ENCODE measurements at places on chromosomes 5 and 9.

DNA sequence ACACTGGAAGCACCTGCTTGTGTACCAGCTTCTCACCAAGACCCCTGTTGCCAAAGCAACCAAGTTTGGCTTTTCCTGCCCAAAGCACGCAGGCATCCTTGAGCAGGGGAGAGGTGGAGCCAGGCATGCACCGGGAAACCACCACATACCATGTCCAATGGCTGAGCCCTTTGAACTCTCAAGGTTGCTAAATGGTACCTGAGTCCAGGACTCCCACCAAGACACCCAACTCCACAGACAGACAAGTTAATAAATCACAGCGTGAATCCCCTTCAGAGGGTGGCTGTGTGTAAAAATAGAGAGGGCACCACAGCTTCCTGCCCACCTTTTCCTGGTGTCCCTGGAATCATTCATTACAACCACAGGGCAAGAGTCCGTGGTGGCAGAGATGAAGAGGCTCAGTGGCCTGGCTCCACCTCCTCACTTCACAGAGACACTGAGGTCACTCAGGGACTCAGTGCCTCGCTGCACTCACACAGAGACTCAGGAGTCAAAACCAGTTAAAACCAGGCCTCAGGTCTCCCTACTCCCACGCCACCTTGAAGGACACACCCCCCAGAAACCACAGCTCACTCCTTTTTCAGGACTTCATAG, 143.7 kb downstream of the C5orf15 start:
- DNase-seq: no peak

- DNase-seq: no peak
These were observed 433.6 kb upstream of the ADAMTSL1 start for GRCh38 chr9:18040327-18040726.

DNA sequence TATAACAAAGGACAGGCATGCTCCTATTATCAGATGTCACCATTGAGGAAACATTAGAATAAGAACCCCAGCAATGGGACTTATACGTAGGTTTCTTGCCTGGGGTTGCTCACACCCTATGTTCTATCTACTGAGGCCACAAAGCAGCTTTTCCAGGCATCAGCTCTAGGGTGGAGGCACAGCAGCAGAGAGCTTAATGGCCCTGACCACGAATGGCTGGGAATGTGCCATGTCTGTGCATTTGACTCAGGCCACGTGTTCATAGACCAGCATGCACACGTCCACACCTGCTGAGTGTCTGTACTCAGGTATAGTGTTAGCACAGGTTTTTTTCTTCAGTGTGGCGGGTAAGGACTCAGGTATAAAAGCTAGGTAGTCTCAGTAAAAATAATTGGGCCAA, 129.4 kb downstream of the AOPEP start:
- no peak for DNase-seq

- no peak for DNase-seq
These were observed 80.2 kb upstream of the ZNF618 start for GRCh38 chr9:113795811-113796392.

DNA sequence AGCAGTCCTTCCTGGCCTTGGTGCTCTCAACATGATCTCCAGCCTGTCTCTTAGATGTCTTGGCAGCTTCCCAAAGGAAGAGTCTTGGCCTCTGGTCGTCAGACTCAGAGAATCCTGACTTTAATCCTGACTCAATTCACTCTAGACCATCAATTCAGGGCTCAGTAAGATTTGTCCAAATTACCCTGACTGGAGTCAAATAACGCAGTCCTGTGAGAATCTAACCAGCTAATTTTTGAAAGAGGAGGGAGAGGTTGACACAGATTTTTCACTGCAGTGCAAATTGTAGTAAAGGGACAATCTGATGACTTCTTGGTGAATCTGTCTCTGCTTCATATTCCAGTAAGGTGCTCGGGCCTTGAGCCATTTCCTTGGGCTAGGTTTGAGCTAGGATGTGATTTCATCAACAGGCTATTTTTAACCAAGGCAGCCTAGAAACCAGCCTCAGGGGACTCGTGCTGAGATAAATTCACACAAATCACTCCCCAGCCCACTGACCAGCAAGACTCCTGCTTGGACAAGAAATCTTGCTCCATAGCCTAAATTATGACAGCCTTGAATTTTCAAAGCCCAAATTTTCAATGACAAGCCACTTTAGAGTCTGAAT, 257.4 kb downstream of the ENC1 start:
- DNase-seq: no peak

DNA sequence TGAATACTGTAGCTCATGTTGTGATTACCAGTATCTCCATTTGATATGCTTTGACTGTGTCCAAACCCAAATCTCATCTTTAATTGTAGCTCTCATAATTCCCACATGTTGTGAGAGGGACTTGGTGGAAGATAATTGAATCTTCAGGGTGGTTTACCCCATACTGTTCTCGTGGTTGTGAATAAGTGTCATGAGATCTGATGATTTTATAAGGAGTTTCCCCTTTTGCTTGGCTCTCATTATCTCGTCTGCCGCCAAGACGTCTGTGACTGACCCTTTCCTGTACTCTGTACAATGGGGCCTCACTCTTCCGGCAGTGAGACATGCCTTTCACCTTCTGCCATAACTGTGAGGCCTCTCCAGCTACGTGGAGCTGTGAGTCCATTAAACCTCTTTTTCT, 59.3 kb downstream of the TRIO start:
- DNase-seq: no peak

- DNase-seq: no peak
These were observed 48.4 kb downstream of the DMRT2 start for GRCh38 chr9:1098551-1098950.

- DNase-seq: no peak
These were observed 27.6 kb downstream of the DIMT1 start for GRCh38 chr5:62376064-62376463.

DNA sequence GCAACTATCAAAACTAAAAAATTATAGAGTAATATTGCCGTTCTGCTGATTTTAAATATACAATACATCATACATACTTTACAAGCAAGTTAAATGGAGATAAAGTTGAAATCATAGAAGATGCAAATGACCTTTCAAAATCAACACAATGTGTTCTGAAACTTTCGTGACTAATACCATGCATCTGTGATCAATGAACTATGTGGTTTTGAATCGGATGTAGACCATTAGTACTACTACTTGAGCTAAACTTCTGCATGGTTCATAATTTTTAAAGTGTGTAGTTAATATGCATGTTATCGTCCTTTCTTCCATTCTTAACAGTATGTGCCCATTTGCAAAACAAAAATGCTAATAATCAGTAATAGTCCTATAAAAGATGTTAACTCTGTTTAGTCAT, 11.3 kb upstream of the PHF2 start:
- DNase-seq: no peak

GRCh38 chr5:94613583-94613982, 4.8 kb downstream of the KIAA0825 start:
- DNase-seq: no peak

GRCh38 chr9:137678202-137678601, 59.4 kb downstream of the EHMT1 start:
- DNase-seq: no peak
